T-cell (primary cell): ENCODE measurements at places on chromosomes 6 and 20. TPM values are rescaled to one million over a fixed set of nuclear protein-coding genes. Genes with fewer than 3 reads are reported as not detected.

The DEFB112 gene
- total RNA-seq: not detected

The SLC52A3 gene
- total RNA-seq: not detected

The MTRF1L gene
- 7.0 TPM for total RNA-seq

The SLC22A23 gene
- total RNA-seq: 12.1 TPM

The HCRTR2 gene
- total RNA-seq: not detected

The KIF25 gene
- total RNA-seq: not detected

The HCK gene
- 0.33 TPM for total RNA-seq

- H3K36me3 ChIP-seq: peaks cover 6% of the 10 kb centered on the region
- peaks cover 62% of the 10 kb centered on the region for H3K4me1 ChIP-seq
- H3K27ac ChIP-seq: peak overlapping the region; percentile 83
- no peaks in the 10 kb centered on the region for H3K27me3 ChIP-seq
- peak overlapping the region; percentile 29 for H3K4me3 ChIP-seq
- DNase-seq: no peak
These were observed 86.4 kb downstream of the FKBP5 start for GRCh38 chr6:35602133-35602946.

GRCh38 chr20:21235484-21236445 is 67.4 kb upstream of the XRN2 start:
- DNase-seq: peak; percentile 37
- no peak overlapping the region for H3K27ac ChIP-seq
- no peaks in the 10 kb centered on the region for H3K27me3 ChIP-seq
- H3K4me3 ChIP-seq: no peak overlapping the region
- peaks cover 26% of the 10 kb centered on the region for H3K36me3 ChIP-seq

GRCh38 chr6:119170447-119171087 is 92.1 kb upstream of the FAM184A start:
- H3K4me3 ChIP-seq: no peak overlapping the region
- no peak overlapping the region for H3K27ac ChIP-seq
- no peak for DNase-seq
- no peaks in the 10 kb centered on the region for H3K27me3 ChIP-seq
- no peaks in the 10 kb centered on the region for H3K36me3 ChIP-seq

- peak overlapping the region; percentile 97 for H3K27ac ChIP-seq
- H3K27me3 ChIP-seq: no peaks in the 10 kb centered on the region
- no peaks in the 10 kb centered on the region for H3K36me3 ChIP-seq
- H3K4me3 ChIP-seq: peak overlapping the region; percentile 64
These were observed 3.5 kb upstream of the HIVEP1 start for GRCh38 chr6:12008366-12009179.

- no peak overlapping the region for H3K27ac ChIP-seq
- H3K27me3 ChIP-seq: peaks cover 4% of the 10 kb centered on the region
- no peak overlapping the region for H3K4me3 ChIP-seq
These were observed 112.0 kb upstream of the MTHFD1L start for GRCh38 chr6:150753371-150754064.

- no peak overlapping the region for H3K4me3 ChIP-seq
- peak overlapping the region; percentile 4 for H3K27ac ChIP-seq
- H3K4me1 ChIP-seq: no peaks in the 10 kb centered on the region
- no peaks in the 10 kb centered on the region for H3K36me3 ChIP-seq
These were observed 22.8 kb upstream of the TTK start for GRCh38 chr6:79981652-79982051.

- peaks cover 35% of the 10 kb centered on the region for H3K4me1 ChIP-seq
- no peak for DNase-seq
- no peak overlapping the region for H3K4me3 ChIP-seq
- no peak overlapping the region for H3K27ac ChIP-seq
These were observed 12.1 kb downstream of the HIVEP1 start for GRCh38 chr6:12024216-12024615.

GRCh38 chr6:114343782-114344144 is 940 bp upstream of the HS3ST5 start:
- no peak overlapping the region for H3K4me3 ChIP-seq
- H3K36me3 ChIP-seq: no peaks in the 10 kb centered on the region
- DNase-seq: no peak
- H3K27me3 ChIP-seq: peaks cover 17% of the 10 kb centered on the region
- H3K27ac ChIP-seq: no peak overlapping the region

DNA sequence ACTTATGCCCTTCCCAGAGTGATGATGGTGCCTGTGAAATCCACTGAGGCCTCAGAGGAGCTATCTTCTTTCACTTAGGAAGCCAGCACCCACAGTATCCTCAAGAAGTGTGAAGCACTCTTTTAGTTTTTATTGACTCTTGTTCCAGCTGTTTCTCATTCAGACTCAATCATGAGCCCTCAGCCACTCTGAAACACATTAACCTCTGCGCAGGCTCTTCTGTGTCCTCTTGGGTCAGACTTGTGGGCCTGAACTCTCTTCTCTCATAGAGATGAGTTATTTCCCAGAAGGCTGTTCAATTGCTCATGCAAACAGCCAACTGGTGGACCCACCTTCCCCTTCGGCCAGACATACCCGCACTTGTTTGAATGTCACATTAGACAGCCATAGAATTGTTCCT is 27.8 kb upstream of the PREP start:
- H3K4me1 ChIP-seq: no peaks in the 10 kb centered on the region
- no peak overlapping the region for H3K4me3 ChIP-seq
- H3K36me3 ChIP-seq: no peaks in the 10 kb centered on the region
- no peak overlapping the region for H3K27ac ChIP-seq
- no peak for DNase-seq

GRCh38 chr6:36210182-36210581 is 13.6 kb downstream of the BRPF3 start:
- no peaks in the 10 kb centered on the region for H3K4me1 ChIP-seq
- no peak overlapping the region for H3K27ac ChIP-seq
- peaks cover 2% of the 10 kb centered on the region for H3K36me3 ChIP-seq
- H3K4me3 ChIP-seq: no peak overlapping the region

- peaks cover 6% of the 10 kb centered on the region for H3K4me1 ChIP-seq
- H3K36me3 ChIP-seq: no peaks in the 10 kb centered on the region
- peak; percentile 8 for DNase-seq
These were observed 96.8 kb upstream of the THEMIS start for GRCh38 chr6:127997496-127998164.

GRCh38 chr20:53842301-53843099 is 227.9 kb downstream of the BCAS1 start:
- DNase-seq: no peak
- no peak overlapping the region for H3K4me3 ChIP-seq
- H3K4me1 ChIP-seq: peaks cover 66% of the 10 kb centered on the region

- no peak overlapping the region for H3K4me3 ChIP-seq
- no peak overlapping the region for H3K27ac ChIP-seq
- H3K36me3 ChIP-seq: no peaks in the 10 kb centered on the region
- H3K27me3 ChIP-seq: no peaks in the 10 kb centered on the region
- H3K4me1 ChIP-seq: no peaks in the 10 kb centered on the region
- DNase-seq: no peak
These were observed 466.1 kb downstream of the NKAIN2 start for GRCh38 chr6:124269733-124270132.

DNA sequence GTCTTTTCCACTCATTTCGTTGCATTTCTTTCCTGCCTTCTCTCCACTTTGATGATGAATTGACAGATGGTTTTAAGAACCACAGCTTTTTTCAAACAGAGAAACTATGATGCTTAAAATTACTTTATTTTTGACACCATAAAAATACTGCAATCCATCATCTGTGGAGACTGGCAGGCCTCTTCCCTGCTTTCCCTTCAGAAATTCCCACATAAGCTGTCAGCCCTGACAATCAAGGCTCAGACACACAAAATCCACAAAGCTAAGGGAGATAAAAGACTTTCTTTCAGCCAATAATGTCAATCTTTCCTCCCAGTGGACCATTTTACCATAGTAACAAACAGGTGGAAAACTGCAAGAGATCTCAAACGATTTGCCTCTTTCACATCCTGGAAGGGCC is 82.4 kb downstream of the IPCEF1 start:
- H3K27me3 ChIP-seq: no peaks in the 10 kb centered on the region
- no peak overlapping the region for H3K4me3 ChIP-seq
- H3K4me1 ChIP-seq: peaks cover 16% of the 10 kb centered on the region
- H3K27ac ChIP-seq: no peak overlapping the region
- no peaks in the 10 kb centered on the region for H3K36me3 ChIP-seq

- H3K27ac ChIP-seq: no peak overlapping the region
- no peaks in the 10 kb centered on the region for H3K4me1 ChIP-seq
- H3K27me3 ChIP-seq: peaks cover 14% of the 10 kb centered on the region
- no peak for DNase-seq
- H3K36me3 ChIP-seq: no peaks in the 10 kb centered on the region
These were observed 96.0 kb downstream of the JPH2 start for GRCh38 chr20:44091026-44091425.

GRCh38 chr6:21999012-21999528 is 297.8 kb downstream of the PRL start:
- H3K4me1 ChIP-seq: no peaks in the 10 kb centered on the region
- H3K36me3 ChIP-seq: no peaks in the 10 kb centered on the region
- H3K27ac ChIP-seq: no peak overlapping the region
- no peaks in the 10 kb centered on the region for H3K27me3 ChIP-seq
- no peak for DNase-seq

GRCh38 chr6:3081960-3082359 is 13.7 kb downstream of the RIPK1 start:
- no peak for DNase-seq
- no peaks in the 10 kb centered on the region for H3K4me1 ChIP-seq
- no peak overlapping the region for H3K4me3 ChIP-seq
- H3K27me3 ChIP-seq: no peaks in the 10 kb centered on the region
- peaks cover 15% of the 10 kb centered on the region for H3K36me3 ChIP-seq

DNA sequence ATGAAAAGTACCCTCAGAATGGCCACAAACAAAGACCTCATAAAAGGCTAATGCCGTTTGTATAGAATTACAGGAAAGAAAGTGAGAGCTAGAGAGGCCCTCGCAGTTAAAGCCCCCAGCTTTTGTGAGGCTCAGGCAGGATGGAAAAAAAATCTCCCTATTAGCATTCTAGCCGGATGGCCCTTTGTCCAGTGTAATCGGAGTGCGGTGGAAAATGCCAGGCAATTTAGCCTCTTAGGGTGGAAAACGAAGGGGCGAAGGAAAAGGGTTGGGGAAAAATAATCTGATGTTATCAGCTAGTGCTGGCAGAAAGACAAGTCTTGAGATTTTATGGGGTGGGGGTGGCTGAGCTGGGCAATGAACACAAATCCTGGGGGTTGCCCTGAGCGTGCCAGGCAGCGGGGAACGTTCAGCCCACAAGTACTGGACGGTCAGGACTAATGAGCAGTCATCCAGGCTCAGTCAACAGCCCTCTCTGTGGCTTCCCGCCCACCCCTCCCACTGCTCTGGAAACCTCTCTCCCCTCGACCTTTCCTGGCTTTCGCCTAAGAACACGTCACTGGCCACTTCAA is 92.4 kb downstream of the PSMG4 start:
- no peak overlapping the region for H3K27ac ChIP-seq
- peaks cover 11% of the 10 kb centered on the region for H3K27me3 ChIP-seq
- no peak overlapping the region for H3K4me3 ChIP-seq
- no peaks in the 10 kb centered on the region for H3K36me3 ChIP-seq
- DNase-seq: no peak
- peaks cover 37% of the 10 kb centered on the region for H3K4me1 ChIP-seq

DNA sequence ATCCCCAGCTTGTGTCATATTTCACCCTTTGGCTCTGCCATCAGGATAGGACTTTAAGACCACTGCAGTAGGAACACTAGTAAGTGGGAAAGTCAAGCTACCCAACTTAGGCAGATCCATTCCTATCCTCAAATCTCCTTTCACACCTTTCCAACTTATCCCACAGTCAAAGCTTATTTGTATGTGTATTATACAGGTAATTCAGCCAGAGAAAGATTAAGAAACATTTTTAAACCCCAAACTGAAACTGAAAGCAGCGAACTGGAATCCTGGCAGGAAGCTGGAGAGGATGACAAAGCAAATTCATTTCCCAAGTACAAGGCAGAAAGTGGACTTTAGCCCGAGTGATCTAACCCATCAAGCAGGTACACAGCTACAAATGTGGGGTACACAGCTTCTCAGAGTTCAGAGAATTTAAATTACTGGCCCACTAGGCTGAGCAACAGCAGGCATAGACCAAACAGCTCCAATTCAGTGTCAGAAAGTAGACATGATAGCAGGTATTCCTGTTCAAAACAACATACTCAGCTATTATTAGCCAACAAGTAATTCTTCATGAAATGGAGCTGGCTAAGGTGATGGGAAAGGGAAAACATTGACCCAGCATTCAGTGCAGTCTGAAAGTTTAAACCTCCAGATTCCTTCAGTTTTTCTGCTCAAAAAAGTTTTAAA is 39.1 kb downstream of the ILRUN start:
- H3K27me3 ChIP-seq: no peaks in the 10 kb centered on the region
- H3K36me3 ChIP-seq: no peaks in the 10 kb centered on the region
- H3K27ac ChIP-seq: peak overlapping the region; percentile 88
- peak overlapping the region; percentile 29 for H3K4me3 ChIP-seq
- no peak for DNase-seq
- H3K4me1 ChIP-seq: peaks cover 28% of the 10 kb centered on the region

- no peaks in the 10 kb centered on the region for H3K27me3 ChIP-seq
- no peak overlapping the region for H3K27ac ChIP-seq
- H3K36me3 ChIP-seq: no peaks in the 10 kb centered on the region
- no peaks in the 10 kb centered on the region for H3K4me1 ChIP-seq
- no peak overlapping the region for H3K4me3 ChIP-seq
These were observed 7.9 kb upstream of the ZSCAN12 start for GRCh38 chr6:28407401-28407800.

GRCh38 chr6:154476494-154476893 is 34.0 kb downstream of the CNKSR3 start:
- no peak for DNase-seq
- H3K36me3 ChIP-seq: no peaks in the 10 kb centered on the region
- H3K4me3 ChIP-seq: no peak overlapping the region

DNA sequence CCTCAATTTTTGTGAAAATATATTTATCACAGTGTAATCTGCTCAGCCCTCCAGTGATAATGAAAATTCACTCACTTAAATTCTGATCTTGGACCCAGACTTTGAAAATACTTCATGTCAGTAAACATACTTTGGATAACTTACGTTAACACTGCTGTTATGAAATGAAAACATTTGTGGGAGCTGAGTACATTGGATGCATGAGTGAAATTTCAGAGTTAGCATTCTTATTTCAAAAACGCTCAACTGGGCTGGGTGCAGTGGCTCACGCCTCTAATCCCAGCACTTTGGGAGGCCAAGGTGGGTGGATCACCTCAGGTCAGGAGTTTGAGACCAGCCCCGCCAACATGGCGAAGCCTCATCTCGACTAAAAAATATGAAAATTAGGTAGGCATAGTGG is 196.4 kb downstream of the UTRN start:
- H3K36me3 ChIP-seq: no peaks in the 10 kb centered on the region
- no peak for DNase-seq
- no peak overlapping the region for H3K4me3 ChIP-seq
- no peak overlapping the region for H3K27ac ChIP-seq
- H3K27me3 ChIP-seq: no peaks in the 10 kb centered on the region
- H3K4me1 ChIP-seq: no peaks in the 10 kb centered on the region

- no peak overlapping the region for H3K4me3 ChIP-seq
- H3K27me3 ChIP-seq: no peaks in the 10 kb centered on the region
- DNase-seq: no peak
- H3K36me3 ChIP-seq: no peaks in the 10 kb centered on the region
- no peak overlapping the region for H3K27ac ChIP-seq
These were observed 77.5 kb downstream of the NCOA7 start for GRCh38 chr6:125868252-125868651.
